ENCODE measurements at places on chromosomes 7 and 10.

DNA sequence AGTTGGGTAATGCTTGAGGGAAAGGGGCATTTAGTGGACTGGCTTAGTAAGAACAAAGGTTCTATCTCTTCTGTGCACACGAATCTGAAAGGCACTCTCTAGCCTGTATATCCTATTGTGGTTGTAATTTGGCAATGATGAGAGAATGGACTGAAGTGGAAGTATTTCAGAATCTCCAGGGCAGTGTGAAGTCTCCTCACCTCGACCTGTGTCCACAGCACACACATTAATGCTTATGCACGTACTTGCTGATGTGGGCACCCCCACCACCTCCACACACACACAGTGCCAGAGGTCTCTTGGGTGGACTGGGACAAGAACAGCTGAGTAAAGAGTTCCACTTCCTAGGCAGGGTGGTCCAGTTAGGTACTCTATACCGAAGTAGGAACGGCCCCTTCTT is 6.9 kb downstream of the SMC3 start:
- DNase-seq, result no peak

GRCh38 chr10:114663626-114664025 is 5.6 kb upstream of the ABLIM1 start:
- no peak for DNase-seq

GRCh38 chr7:106216517-106216922 is 68.3 kb downstream of the NAMPT start:
- DNase-seq, result peak; percentile 78

DNA sequence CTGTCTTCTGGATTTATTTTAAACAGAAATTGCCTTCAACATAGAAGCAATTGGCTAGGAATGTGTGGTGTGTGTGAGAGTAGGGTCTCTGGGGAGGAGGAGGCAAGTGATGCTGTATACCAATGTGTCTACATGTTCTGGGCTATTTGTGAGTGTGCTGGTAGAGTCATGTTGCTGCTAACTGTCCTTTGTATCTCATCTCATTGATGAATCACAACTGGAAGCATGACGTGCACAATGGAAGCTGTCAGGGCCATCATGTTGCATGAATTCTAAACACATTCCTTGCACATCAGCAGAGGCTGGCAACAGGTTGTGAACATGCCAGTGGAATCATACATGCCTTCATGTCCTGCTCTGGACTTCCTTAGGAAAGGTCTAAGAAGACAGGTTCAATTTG is 199.7 kb downstream of the BMPER start:
- no peak for DNase-seq

All from foreskin keratinocyte (primary cell).